CD4-positive, CD25-positive, alpha-beta regulatory T cell (primary cell): ENCODE measurements at places on chromosomes 6 and 20. TPM values are rescaled to one million over a fixed set of nuclear protein-coding genes. Genes with fewer than 3 reads are reported as not detected.
A peak's percentile ranks its signal among the peaks of the same experiment; 100 is the strongest.

- H3K36me3 ChIP-seq: no peaks in the 10 kb centered on the region
- no peaks in the 10 kb centered on the region for H3K27me3 ChIP-seq
- H3K4me1 ChIP-seq: peaks cover 18% of the 10 kb centered on the region
- DNase-seq: peak; percentile 9
- no peak overlapping the region for H3K27ac ChIP-seq
- peak overlapping the region; percentile 70 for H3K4me3 ChIP-seq
These were observed 368.9 kb upstream of the JARID2 start for GRCh38 chr6:14876778-14877613.

CD24 gene
- 0.17 TPM for total RNA-seq

- H3K36me3 ChIP-seq: no peaks in the 10 kb centered on the region
- peak; percentile 97 for DNase-seq
- H3K4me1 ChIP-seq: peaks cover 16% of the 10 kb centered on the region
- H3K27me3 ChIP-seq: no peaks in the 10 kb centered on the region
- peak overlapping the region; percentile 100 for H3K27ac ChIP-seq
These were observed 50.9 kb upstream of the EZR start for GRCh38 chr6:158869826-158870648.

HLA-DPB1 gene
- total RNA-seq: 153 TPM

TMEM74B gene
- not detected for total RNA-seq

DNA sequence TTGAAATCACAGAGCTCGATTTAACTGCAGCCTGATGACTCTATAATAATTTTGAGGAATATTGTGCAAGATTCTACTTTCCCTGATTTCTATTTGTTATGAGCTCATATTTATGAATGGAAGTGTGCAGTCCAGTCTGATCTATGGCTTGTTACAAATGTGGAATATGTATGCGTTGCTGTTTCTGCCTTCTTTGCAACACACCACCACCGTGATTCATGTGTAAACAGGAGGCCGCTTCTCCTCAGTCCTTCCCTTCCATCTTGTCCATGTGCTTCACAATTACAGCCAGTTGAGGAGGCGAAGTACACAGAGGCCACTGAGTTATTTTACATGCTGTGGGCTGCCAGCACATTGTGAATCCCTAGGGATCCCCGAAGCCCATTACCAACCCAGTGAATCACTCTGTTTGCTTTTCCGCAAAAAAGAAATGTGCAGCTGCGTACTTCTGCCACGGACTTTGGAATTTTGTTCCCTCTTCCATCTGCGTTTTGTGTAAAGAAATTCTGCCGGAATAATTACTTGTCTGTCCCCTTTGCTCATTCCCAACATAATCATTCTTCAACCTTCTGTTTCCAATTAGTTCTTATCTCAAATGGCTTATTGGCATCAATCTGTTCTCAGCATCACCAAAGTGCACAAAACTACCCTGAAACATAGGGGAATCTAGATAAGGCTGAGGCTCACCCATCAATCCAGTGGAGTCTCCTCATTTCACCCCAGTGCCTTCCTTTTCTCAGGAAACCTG, 551.6 kb upstream of the CITED2 start:
- H3K4me3 ChIP-seq: no peak overlapping the region
- H3K27ac ChIP-seq: no peak overlapping the region
- no peaks in the 10 kb centered on the region for H3K4me1 ChIP-seq
- no peak for DNase-seq
- H3K27me3 ChIP-seq: no peaks in the 10 kb centered on the region

TMEM200A gene
- 1.1 TPM for total RNA-seq

DNA sequence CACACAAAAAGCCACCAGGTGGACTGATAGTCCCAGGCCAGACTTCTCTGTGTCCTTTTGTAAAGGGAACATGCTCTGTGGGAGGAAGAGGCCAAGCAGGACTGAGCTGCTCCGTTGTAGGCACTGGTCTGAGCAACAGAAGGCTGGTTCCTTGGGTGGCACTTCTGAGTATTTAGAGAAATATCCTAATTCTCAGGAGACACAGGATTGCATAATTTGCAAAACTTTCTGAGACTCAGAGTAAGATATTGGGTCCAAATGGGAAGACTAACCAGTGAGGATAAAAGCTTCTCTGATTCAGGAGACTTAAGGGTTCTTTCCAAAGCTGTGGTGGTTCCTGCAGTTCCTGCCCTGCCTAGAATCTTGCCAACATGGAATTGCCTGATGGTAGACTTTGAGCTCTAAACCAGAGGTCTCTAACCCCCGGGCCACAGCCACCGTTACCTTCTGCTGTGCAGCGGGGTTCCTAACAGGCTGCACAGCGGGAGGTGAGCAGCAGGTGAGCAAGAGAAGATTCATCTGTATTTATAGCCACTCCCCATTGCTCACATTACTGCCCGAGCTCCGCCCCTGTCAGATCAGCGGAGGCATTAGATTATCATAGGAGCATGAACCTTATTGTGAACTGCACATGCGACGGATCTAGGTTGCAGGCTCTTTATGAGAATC, 107.0 kb downstream of the OLIG3 start:
- H3K27me3 ChIP-seq: no peaks in the 10 kb centered on the region
- H3K27ac ChIP-seq: no peak overlapping the region
- no peak for DNase-seq
- H3K36me3 ChIP-seq: no peaks in the 10 kb centered on the region
- no peak overlapping the region for H3K4me3 ChIP-seq

ARMC12 gene
- 0.57 TPM for total RNA-seq

BHLHE23 gene
- not detected for total RNA-seq
